ENCODE measurements at places on chromosomes 5 and 9.

GRCh38 chr9:29214154-29214689, 1640.9 kb upstream of the C9orf72 start:
- DNase-seq = peak; percentile 83

DNA sequence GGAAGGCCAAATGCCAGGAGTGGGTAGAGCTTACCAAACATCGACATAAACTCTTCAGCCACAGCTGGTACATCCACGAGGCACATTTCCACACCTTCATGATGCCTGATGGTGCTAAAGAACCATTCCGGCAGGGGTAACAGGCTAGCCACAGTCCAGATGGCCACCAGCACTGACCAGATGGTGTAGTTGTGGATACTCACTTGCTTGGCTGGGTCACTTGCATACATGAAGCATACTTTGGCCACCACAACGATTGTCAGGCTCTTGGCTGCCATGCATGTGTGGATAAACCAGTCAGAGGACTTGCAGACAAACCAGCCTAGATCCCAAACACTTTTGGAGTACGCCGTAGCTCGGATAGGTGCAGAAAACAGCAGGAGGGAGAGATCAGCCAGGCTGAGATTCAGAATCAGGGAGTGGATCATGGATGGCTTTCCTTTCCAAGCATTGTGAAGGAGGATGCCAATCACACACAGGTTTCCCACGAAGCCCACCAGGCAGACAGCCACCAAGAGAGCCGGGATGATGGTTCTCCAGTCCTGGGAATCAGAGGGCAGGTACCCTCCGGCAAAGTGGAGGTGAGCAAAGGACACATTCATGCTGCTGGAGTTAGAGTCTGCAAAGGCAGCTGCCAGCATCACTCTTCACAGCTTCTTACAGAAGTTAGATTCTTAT, 378 bp downstream of the GPR151 start:
- no peak for DNase-seq

DNA sequence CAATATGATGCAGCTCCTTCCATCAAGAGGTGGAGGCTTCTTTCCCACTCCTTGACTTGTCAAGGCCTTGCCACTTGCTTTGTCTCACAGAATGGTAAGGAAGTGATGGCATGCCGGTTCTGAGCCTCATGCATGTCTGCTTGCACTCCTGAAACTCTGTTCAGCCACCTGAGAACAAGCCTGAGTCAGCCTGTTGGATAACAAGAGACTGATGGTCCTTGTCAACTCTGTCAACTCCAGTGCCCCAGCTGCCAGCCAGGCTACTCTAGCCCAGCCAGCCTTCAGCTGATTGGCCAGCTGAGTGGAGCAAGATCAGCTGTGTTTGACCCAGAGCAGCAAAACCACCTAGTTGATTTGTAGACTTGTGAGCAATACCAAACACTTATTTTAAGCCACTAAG, 4.4 kb upstream of the TENT4A start:
- DNase-seq = no peak

- DNase-seq = peak; percentile 44
Measured at GRCh38 chr5:53123702-53124101, 14.1 kb upstream of the MOCS2 start.

GRCh38 chr5:134018154-134018985, 13.6 kb upstream of the VDAC1 start:
- no peak for DNase-seq

DNA sequence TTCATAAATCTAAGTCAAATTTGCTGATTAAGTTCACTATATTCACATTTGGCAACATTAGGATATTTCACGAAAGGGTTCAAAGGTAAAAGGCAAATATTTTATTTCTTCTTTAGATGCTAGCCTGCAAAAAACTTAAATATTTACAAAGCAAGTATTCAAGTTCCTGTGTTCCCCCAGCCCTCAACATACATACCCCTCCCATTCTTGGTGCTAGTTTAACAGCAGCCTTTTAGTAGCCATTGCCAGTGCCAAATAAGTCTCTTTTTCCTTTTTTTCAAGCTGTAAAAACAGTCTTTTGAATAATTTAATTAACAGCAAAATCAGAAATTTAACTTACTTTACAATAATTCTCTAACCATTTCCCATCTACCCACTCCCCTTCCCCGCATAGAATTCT, 288.5 kb upstream of the TMEM161B start:
- no peak for DNase-seq

DNA sequence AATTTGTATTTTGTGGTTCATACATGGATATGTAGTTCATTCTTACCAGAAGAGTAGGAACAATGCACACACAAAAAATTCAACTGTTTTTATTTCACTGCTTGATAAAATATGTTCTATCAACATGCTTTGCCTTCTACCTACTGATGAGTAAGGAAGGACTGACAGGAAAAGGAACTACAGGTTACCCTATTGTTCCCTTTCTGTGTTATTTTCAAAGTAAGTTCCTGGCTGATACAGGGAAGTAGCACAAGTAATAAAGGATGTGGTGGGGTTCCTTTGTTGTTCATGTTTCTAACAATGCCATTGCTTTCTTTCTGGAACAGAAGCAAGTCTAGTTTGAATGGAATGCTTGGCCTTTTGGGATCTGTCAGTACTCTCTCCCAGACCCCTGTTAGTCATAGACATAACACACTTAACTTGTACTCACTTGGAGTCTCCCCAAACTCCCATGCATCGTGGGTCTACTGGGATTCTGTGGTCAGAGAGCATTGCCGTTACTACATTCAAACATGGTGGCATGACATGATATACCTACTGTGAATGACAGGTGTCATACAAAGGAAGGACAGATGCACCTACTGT, 20.2 kb upstream of the ALDOB start:
- no peak for DNase-seq

DNA sequence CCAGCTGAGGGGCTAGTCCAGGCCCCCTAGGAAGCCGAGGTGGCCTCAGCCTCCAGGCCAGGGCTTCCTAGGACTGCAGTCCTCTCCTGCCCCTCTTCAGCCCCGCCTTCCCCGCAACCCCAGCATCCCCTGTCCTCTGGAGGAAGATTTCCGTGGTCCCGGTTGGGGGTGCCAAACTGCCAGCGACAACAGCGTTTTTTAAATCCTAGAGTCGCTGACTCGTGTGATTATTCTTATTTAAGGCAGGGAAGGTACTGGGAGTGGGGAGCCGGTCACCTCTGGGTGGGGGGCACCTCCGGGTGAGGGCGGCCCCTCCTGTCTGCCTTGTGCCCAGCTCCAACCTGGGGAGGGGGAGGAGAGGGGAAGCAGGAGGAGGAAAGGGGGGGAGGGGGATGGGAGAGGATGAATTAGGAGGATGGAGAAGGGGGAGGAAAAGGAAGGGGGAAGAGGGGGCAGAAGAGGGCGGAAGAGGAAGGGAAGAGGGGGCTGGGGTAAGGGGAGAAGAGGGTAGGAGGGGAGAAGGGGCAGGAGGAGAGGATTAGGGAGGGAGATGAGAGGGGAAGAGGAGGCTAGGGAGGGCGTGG, 173.1 kb upstream of the IER5L start:
- DNase-seq = peak; percentile 68

GRCh38 chr5:9316733-9317132, 229.1 kb downstream of the SEMA5A start:
- DNase-seq = no peak

DNA sequence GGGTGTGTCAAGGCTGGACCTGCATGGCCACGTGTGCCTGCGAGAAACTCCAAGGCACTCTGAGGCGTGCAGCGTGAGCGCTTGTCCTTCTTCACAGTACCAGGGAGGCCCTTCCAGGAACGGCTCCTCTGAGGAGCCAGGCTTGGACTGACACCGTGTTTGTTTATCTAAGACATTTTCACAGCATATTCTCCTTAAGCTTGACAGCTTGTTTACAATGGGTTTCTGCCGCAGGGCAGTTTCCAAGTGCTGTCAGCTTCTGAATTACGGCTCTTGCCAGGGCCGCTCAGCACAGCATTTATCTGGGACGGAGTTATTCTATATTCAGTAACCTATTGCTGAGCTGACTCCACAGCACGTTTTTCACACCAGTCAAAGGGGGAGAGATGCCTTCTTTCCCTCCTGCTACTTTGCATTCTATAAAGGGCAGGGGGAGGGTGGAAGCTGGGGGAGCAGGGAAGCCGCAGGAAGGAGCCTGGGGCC, 98.4 kb downstream of the LMNB1 start:
- DNase-seq = no peak

DNA sequence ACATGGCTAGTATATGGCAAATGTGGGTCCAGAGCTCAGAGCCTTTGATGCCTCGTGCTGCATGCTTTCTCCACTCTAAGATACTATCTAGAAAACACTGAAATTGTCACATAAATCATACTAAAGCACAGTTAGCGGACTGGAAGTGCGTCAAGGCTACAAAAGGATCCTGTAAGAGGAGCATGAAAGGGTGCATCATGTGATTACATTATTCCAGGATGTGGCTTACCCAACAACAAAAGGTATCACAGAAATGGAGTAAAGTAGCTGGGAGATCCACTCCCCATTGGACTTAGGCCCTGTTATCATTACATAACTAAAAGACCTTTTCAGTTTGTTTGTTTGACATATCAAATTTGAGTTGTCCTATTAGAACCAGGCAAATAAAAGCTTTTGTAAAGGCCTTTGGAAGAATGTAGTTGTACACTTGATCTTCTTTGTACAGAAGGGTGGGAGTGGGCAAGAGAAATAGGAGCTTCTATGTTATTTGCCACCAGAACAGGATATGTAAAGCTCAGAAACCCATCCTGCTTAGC, 6.9 kb downstream of the SLC31A1 start:
- no peak for DNase-seq

DNA sequence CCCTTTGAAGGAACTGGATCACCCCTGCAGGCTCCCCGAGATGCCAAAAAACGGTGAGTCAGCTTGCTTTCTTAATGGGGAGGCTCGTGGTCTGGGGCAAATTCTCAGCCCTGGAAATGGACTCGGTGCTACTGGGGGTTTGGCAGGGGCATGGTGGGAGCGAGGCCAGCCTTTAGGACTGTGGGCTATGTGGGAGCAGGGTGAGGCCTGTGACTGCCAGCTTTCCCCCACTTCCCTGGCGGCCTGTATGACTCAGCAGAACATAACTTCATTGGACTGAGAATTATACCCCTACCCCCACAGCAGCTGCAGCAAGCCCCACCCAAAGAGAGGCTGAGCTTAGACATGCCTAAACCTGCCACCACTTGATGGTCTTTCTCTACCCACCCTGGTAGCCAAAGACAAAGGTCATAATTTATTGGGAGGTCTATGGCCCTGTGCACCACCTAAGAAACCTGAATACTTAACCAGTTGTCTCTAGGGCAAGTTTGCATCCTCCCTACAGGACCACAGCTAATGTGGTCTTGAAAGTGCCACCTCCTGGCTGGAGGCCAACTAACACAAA, 325.3 kb downstream of the TLE1 start:
- DNase-seq = no peak

- DNase-seq = no peak
Measured at GRCh38 chr9:95669253-95669652, 152.5 kb upstream of the PTCH1 start.

GRCh38 chr5:120615967-120616645, 152.0 kb downstream of the PRR16 start:
- DNase-seq = no peak

GRCh38 chr5:107302441-107302840, 368.3 kb downstream of the EFNA5 start:
- no peak for DNase-seq

DNA sequence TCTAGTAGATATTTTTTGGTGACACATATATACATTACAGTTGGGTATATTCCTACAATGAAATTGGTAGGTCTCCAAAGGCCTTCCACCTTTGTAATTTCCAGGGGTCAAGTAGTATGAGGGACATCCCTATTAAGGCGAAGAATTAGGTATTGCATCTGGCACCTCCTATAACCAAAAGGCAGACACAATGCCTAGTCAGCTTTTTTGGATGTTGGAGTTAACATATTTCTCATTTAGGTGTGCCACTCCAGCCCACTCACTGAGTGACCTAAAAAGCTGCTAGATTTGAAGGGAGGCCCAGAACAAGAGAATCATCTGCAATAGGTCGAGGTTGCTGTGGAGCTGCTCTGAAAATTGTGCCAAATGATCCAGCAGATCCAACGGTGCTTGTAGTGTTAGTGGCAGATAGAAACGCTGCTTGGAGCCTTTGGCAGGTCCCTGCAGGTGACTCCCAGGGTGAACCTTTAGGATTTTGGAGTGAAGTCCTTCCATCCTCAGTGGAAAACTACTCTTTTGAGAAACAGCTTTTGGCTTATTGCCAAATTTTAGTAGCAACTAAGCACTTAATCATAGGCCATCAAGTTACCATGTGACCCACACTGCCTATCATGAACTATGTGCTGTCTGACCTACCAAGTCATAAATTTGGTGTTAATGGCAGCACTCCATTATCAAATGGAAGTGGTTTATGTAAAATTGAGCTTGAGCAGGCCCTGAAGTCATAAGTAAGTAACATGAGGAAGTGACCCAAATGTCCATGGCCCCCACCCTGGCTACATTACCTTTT, 15.7 kb upstream of the FNIP1 start:
- DNase-seq = no peak

DNA sequence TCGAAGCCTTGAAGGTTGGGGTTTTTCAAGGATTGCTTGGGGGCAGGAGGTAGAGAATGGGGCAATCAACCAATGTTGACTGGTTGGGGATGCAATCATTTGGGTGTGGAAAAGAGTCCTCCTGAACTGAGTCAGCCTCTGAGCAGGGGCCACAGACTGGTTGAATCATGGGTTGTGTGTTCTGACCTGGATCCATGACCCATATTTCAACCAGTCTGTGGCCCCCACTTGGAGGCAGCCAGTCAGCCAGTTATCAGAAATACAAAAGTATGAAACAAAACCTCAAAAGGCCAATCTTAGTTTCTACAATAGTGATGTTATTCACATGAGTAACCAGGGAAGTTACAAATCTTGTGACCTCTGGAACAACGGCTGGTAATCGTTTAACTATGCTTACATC, 81.4 kb upstream of the RANBP6 start:
- no peak for DNase-seq

DNA sequence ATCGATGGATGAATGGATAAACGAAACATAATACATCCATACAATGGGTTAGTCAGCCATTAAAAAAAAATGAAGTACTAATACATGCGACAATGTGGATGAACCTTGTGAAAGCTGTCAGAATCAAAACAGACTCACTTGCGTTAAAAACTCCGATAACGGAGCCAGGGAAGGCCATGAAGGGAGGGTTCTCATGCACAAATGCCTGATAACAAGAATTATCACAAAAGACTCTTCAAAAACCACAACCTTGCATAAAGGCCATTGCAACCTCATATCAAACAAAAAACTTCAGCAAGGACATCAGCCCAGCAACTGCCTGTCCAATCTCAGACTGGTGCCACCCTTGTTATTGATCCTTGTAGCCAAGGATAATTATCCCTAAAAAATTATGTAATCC, 13.7 kb downstream of the ERMP1 start:
- DNase-seq = no peak

DNA sequence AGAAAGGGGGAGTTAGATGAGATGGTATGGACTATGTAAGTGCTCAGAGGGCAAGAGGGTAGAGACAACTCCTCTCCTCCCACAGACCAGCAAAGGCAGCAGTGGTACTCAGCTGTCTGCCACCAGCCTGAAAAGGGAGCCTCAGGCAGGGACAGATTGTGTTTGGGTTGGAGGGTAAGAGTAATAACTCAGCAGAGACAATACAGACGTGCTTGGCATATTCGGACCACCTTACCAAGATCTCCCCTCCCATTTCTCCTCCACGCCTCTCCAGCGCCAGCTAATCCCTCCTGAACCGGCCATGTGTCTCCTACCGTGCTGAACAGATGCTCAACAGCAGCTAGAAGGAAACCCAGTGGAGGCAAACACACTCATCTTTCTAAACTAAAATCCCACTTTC, 180.8 kb downstream of the ASTN2 start:
- DNase-seq = no peak

All from muscle of leg (tissue), 16 donors.